ENCODE measurements at places on chromosomes 3 and 15.

DNA sequence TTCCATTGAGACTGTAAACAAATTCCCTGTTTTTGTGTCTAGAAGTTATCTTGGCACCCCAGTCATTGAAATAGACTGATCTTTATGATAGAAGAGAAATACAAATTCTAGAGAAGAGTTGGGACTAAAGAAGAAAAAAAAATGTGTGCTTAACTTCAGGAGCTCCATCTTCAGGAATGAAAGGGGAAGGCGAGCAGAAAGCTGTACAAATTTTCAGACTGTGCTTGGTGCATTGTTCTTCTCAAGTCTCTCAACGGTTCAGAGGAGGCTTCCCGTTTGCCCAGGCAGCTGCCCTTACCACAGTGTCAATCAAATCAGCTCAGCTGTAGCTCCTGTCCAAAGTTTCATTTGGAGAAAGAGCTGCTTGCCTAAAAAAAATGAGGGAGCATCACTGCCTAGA lies 41.7 kb downstream of the OXSM start:
- no peak for DNase-seq

- no peak for DNase-seq
Measured at GRCh38 chr3:137012097-137012501, 54.3 kb downstream of the IL20RB start.

DNA sequence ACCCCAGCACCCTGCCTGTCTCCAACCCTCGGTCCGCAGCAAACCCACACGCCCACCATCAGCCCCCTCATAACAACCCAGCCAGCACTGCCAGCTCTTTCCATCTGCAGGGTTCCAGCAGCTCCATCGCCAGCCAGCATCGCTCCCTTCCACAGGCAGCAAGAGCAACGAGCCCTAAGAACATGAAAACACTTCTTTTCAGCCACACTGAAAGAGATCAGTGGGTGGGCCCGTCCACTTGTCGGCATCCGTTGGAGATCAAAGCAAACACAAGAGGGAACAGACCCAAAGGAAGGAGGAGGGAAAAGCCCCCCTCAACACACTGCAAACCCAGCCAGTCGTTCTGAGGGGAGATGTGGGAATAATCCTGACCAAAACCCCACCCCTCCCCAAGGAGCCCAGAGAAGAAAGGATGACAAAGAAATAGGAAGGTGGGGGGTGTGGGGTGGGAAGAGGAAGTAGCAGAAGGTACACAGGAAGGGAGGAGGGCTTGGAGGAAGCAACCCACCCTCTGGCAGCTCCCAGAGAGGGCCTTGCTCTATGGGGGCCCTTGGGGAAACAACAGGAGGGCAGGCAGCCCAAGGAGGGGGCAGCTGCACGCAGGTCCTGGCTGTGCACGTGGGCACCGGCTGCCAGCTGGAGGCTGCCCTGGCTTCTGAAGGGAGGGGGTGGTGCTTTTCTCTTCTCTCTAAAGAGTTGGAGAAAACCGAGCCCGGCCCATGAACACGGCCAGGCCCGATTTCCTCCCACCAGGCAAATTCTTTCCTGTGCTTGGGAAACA lies 473.6 kb upstream of the PROK2 start:
- DNase-seq, result no peak

DNA sequence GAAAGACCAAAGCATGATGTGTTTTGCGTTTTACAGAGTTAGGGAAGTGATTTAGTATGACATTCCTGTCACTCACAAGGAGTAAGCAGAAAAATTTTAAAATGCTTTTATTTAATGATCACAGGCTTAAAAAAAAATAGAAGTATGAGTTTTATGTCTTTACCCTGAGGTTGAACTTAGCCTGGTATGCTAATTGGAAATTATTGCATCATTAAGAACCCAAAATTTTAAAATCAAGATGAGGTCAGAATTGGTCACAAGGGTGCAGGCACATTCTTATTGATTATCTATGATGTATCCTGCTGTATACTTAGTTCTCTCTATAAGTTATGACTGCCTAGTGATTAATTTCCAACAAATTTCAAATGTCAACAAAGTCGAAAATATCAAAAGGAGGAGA lies 585.6 kb upstream of the ALCAM start:
- no peak for DNase-seq

DNA sequence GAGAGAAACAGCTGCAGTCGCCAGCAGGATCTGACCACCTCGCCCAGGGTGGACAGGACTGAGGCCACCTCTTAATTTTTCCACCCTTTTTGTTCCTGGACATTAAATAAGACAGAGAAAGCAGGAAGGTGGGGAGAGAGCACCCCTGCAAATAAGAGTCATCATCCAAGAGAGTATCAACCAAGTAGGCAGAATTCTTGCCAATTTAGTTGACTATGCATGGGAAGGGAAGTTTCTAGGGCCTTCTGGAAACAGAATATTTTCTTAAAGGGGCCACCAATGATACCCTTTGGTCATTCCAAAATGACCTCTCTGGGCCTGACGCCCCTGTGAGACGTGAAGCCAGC lies 136.2 kb downstream of the TJP1 start:
- DNase-seq, result no peak

DNA sequence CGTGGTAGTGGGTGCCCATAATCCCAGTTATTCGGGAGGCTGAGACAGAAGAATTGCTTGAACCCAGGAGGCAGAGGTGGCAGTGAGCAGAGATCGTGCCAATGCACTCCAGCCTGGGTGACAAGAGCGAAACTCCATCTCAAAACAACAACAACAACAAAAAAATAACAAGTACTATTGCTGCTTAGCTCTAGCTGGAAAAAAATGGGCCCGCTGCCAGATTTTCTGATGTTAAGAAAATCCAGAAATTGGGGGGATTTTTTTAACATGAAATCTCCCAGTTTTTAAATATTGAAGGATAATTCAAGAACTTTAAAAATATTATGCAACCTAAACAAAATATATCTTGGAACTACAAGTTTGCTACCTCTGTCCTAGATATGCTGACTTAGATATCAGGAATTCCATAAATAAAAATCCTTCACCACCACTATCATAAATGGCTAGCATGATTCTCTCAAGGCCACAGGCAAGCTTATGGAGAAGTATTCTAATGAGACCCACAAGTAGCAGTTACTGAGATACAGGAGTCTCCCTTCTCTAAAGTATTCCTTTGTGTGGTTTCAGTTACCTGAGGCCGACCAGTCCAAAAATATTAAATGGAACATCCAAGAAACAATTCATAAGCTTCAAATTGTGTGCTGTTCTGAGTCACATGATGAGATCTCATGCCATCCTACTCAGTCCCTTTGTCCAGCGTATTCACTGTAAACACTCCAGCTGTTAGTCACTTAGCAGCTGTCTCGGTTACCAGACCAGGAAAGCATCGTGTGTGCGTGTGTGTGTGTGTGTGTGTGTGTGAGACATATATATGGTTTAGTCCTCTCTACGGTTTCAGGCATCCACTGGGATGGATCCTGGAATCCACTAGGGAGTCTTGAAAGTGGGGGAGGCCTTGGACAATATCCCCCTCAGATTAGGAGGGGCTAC lies 277.2 kb downstream of the TBL1XR1 start:
- DNase-seq, result no peak

DNA sequence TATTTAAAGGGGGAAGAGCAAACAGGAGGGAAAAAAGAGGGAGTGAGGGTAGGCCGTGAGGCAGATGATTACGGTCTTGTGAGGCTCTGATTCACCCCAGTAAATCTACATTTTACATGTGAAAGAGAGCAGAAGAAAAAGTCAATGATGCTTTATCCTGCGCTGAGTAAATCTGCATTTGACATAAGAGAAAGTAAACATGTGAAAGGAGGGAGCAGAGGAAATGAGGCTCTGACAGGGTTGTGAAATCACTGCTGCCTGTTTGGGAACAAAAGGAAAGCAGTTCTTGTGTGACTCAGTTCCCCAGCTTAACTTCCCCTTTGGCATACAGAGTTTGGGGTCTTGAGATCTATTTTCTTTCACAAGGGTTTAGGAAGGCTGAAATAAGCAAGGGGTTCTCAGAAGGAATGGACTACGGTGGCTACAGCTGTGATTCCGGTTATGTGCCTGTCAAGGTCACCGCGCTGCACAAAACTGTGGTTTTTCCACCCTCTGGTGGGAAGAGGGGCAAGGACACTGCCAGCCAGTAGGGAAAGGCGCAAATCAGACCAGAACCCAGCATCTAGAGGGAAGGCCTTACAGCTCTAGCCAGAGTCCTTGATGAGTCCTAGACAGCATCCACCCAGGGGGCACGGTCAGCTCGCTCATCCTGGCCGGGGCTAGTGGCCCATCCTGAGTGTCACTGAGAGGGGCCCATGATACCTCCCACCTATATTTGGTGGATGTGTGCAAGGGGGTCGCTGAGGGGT lies 18.9 kb upstream of the HCN4 start:
- DNase-seq, result no peak

GRCh38 chr3:40333416-40333815 lies 23.9 kb downstream of the EIF1B start:
- DNase-seq, result no peak

GRCh38 chr15:93866476-93866875 lies 364.9 kb upstream of the MCTP2 start:
- DNase-seq, result no peak

DNA sequence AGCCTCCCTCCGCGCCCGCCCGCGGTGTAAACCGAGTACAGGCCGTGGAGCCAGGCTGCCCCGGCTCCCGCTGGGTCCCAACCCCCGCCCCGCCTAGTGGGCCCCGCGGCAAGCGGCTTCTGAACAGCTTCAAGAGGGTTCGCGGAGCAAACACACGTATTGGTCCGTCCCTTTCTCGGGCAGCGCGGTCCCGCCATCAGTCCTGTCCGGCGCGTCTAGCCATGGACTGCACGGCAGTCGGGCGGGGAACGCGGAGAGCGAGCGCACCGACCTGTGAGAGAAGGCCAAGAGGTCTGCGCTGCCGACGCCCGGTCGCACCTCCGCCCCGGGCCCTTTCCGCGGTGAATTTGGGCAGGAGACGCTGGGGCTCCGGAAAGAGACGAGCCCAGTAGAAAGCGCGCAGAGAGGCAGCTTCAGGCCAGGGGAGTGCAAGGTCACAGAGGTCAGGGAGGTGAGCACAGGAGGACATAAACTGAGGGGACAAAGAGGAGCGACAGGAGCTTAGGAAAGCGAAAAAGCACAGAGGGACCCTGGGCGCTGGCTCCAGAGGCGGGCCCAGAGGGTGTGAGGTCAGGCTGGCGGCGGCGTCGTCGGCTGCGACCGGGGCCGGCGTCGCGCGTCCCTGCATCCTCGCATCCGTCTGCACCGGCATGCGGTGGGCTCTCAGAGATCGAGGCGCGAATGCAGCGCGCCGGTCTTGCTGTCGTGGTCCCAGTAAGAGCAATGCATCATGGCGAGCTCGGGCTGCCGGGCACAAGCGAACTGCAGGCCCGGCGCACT lies 1.8 kb downstream of the FOXL2 start:
- no peak for DNase-seq

DNA sequence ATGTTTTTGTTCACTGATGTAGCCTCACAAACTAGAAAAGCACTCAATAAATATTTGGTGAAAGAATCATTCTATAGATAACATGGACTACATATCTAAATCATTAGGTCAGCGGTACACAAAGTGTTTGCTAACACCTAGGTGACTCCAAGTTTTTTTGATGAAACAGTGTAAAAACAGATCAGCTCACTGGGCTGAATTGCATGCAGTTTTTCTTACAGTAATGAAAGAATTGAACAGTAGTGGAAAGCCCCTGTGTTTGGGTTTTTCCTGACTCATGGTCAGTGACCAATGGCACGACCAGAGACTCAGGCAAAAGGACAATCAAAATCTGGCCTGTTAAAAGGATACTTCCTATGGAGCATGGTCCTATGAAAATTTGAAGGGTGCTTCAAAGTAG lies 384.3 kb upstream of the EPHA6 start:
- DNase-seq, result no peak

GRCh38 chr3:96354742-96355141 lies 459.7 kb upstream of the EPHA6 start:
- no peak for DNase-seq

GRCh38 chr3:90080988-90081387 lies 973.6 kb downstream of the EPHA3 start:
- no peak for DNase-seq

DNA sequence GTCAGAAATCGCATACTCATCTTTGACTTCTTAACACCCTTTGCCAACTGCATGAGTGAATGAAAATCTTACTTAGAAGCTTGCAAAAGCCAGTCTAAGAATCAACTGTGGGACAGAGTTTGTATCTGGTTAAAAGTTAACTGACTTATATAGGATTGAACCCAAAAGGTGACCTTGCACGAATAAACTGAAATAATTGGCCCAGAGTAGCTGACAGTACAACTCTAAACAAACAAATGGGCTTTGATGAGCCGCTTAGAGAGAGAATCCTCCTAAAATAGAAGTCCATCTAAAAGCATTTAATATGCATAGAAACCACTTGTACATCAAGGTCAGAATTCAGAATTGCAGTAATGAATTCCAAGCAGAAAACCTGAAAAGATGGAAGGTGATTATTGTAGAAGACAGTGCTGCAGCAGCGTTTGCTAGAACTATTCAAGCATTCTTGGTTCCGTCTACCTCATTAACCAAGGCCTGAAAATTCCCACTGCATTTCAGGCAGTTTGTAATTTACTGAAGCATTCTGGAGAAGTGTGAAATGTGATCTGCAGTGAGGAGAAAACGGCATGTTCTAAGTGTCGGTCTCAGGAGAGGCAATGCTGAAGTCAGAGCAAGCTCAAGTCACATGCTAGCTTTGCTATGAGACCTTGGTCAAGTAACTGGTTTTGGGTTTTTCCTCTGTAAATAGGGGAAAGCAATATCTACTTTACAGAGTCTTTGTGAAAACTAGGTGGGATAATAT lies 103.7 kb downstream of the CADPS start:
- DNase-seq, result no peak

- no peak for DNase-seq
Measured at GRCh38 chr3:143977341-143978262, 6.0 kb downstream of the DIPK2A start.

DNA sequence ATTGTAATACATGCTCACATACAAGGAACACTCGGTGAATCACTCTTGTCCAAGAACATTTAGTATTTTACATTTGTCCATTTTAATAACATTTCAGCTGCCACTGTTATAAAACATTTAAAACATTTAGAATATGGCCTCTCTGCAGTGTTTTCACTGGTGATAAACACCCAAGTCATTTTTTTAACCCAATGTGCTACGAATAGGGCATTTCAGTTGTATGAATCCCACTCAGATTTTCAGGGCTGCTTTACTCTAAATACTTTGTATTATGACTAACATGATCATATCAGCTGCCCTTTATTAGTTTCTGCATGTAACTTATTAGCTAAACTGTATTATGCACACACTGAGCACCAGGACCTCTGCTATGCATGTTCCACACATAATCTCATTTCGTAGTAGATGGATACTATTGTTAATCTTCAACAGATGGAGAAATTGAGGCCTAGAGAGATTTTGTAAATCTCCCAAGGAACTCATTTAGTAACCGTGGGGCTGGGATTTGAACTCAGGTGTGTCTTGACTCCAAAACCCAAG lies 148.6 kb upstream of the CDIN1 start:
- DNase-seq, result no peak

GRCh38 chr3:194465920-194466570 lies 20.8 kb downstream of the ATP13A3 start:
- no peak for DNase-seq

- no peak for DNase-seq
Measured at GRCh38 chr3:178785961-178786360, 249.7 kb downstream of the KCNMB2 start.
